ENCODE measurements at places on chromosomes 1 and 21.

DNA sequence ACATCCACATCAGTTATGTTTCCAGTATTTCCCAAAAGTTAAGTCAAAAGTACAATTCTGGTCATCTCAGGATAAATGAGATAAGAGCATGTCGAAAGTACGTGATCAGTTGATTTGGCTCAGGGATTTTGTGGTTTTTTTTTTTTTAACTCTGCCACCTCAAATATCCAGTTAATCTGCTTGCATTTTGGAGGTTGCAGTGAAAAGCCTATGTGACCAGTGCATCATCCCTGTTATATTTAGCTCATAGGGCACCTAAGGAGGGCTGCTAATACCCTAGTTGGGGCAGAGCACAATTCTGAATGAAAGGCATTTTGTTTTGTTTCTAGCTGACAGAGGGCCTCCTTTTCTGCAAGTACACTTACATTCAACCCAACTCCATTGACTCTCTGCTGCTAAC, 31.7 kb upstream of the RGS16 start:
- DNase-seq = no peak

GRCh38 chr1:92623187-92623778, 136.6 kb upstream of the GFI1 start:
- peak; percentile 34 for DNase-seq

- DNase-seq = peak; percentile 2
These were observed 21.4 kb downstream of the TGFB2 start for GRCh38 chr1:218366322-218367052.

GRCh38 chr1:20491178-20491577, 5.2 kb upstream of the CAMK2N1 start:
- DNase-seq = no peak

DNA sequence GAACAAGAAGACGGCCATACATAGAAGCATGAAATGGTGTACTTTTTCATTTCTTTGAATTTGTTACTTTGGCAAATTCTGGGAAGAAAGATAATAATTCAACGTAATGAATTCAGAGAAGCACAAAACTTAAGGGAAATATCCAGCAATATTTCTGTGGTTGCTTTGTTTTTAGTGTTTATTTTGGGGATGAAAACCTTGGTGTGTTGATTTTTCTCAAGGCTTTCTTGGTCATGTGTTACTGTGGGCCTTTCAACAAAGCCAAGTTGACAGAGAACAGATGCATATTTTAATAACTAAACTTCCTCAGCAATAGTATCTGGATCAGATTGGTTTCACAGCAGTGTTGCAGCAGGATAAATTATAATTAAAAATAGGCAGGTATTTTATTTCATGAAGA, 273.5 kb downstream of the GPR52 start:
- no peak for DNase-seq

GRCh38 chr21:32270748-32271147, 8.1 kb downstream of the MIS18A start:
- no peak for DNase-seq

- DNase-seq = no peak
These were observed 105.7 kb upstream of the COL6A1 start for GRCh38 chr21:45875881-45876280.

- DNase-seq = no peak
These were observed 58.2 kb downstream of the DNTTIP2 start for GRCh38 chr1:93820554-93821422.

DNA sequence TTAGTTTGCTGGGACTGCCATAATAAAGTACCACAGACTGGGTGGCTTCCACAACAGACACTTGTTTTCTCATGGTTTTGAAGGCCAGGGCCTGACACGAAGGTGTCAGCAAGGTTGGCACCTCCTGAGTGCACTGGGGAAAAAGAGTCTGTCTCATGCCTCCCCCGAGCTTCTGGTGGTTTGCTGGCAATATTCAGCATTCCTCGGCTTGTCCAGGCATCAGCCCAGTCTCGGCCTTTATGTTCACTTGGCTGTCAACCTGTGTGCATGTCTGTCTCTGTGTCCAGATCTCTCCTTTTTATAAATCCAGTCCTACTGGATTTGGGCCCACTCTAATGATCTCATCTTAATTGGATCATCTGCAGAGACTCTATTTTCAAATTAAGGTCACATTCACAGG, 72.6 kb downstream of the DOP1B start:
- no peak for DNase-seq

- DNase-seq = no peak
These were observed 3.1 kb downstream of the B3GALT6 start for GRCh38 chr1:1235016-1235744.

DNA sequence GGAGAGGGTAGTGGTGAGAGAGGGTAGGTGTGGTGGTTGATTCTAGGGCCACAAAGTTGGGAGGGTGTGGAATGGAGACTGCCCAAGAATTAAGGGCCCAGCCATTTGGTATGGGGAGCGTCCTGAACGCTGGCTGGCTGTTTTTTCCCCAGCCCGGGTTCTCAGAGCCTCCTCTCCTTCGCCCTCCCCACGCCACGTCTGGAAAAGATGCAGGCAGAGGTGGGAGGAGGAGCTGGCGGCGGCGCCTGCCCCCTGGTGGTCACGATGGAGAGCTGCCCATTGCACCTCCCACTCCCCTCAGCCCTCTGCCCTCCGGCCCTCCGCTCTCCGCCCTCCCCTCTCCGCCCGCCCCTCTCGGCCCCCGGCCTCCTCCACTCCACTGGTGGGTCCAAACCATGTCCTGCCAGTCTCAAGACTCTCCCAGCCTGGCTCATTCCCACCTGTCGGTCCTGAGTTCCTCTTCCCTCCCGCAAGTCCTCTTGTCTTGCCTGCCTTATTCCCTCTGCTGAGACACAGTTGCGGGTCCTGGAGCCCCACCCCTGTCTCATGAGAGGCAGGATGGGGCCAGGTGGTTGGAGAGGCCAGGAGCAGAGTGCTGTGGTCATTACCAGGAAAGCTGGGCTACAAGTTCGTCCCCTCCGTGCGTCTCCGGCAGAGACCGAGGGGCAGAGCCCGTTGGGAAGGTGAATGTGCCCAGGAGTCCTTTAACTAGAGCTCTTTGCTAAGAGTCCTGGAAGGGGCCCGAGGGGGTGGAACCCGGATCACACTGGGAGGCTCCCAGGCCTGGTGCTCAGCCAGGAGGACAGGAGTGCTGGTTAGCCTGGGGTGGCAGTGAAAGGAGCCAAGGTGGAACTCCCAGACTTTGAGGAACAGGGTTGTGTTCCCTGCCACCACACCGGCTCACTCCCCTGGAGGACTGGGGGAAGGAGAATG, 22.6 kb downstream of the ETNK2 start:
- peak; percentile 73 for DNase-seq

- peak; percentile 6 for DNase-seq
These were observed 529.5 kb downstream of the KCNT2 start for GRCh38 chr1:196078691-196079090.

GRCh38 chr1:20339811-20340457, 49.3 kb downstream of the VWA5B1 start:
- DNase-seq = no peak

DNA sequence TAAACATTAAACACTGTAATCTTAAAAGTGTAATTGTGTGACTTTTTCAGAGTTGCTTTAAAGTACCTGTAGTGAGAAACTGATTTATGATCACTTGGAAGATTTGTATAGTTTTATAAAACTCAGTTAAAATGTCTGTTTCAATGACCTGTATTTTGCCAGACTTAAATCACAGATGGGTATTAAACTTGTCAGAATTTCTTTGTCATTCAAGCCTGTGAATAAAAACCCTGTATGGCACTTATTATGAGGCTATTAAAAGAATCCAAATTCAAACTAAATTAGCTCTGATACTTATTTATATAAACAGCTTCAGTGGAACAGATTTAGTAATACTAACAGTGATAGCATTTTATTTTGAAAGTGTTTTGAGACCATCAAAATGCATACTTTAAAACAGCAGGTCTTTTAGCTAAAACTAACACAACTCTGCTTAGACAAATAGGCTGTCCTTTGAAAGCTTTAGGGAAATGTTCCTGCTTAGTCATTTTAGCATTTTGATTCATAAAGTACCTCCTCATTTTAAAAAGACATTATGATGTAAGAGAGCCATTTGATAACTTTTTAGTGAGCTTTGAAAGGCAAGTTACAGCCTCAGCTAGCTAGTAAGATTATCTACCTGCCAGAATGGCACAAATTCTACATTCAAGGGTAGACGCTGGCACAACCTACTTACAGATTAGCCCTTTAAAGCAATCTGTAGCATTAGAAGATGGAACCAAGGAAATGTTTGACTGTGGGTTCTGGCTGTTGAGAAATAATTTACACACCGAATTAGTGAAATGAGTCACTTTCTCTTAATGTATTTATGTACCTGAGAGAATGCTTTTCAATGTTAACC, 9.4 kb downstream of the SOD1 start:
- DNase-seq = no peak

GRCh38 chr1:185420588-185421081, 103.6 kb upstream of the IVNS1ABP start:
- no peak for DNase-seq

DNA sequence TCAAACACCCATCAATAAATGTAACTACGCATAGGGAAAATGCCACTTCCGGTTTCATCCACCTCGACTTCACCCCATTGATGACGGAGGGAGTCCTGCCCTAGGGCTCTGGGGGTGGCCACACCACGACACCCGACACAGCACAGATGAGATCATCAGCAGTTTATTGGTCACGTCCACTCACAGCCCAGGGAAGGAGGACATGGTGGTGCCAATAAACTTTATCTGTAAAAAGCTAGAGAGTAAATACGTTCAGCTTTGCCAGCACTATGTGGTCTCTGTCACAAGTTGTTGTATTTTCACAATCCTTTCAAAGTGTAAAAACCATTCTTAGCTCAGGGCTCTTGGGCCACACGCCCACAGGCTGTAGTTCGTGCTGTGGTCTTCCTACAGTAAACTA, 16.3 kb downstream of the SETD4 start:
- no peak for DNase-seq

DNA sequence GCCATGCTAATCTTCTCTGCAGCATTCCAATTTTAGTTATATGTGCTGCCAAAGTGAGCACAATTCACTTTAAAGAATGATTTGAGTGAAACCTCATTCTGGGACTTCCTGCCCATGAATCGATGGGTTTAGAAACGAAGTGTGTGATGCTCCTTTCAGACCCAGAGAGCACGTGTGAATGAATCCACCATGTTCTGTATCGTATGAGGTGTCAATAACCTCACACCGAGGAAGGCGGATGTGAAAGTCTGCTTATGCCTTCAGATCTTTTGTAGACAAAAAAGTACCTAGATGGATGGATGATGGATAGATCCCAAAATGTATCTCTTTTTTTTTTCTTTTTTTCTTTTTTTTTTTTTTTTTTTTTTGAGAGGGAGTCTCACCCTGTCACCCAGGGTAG, 13.8 kb downstream of the UBASH3A start:
- DNase-seq = no peak

DNA sequence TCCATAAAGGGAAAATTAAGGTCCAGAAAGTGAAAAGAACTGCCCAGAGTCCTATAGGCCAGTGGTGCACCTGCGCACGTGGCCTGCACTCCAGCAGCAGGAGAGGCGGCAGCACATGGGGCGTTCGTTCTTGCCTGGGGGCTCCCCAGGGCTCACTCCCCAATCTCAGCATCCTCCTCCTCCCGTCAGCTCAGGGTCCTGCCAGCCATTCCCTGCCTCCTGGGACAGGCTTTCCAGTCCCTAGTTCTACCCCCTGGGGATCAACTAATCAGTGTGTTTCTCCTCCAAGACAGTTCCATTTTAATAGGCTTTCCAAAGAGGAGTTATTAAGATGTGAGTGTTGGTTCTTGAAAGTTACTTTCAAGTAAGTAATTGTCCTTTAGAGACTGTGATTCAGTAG, 1.2 kb upstream of the A3GALT2 start:
- no peak for DNase-seq

- no peak for DNase-seq
These were observed 184.9 kb downstream of the ZC3H11B start for GRCh38 chr1:219427989-219428388.

DNA sequence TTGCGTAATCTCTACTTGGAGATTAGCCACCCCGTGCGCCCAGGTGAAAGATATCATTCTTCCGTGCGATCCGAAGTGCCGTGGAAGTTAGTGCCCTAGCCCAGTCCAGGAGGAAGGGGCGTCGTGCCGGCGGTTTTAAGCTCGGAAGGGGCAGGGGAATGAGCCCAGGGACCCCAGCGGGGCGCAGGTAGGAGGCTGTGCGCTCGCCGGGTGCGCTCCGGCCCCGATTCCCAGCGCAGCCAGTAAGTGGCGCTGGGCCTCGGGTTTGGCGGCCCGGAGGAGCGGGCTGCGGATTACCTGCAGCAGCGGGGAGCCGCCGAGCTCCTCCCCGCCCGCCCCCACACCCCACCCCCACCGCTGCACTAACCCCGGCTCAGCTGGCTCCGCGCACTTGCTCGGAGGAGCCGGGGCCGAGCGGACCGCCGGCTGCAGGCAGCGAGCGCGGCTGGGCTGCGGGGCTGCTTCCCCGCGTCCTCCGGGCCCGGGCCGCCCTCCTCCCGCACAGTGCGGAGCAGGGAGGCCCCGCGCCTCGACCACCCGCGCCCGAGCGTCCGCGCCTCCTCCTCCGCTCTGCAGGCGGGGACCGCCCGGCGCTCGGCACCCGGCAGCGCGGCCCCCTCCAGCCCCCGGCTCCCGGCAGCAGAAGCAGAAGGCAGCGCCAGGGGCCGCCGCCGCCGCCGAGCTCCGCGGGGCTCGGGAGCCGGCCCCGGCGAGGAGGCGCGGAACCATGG, at the start of gene RYR2:
Gene RYR2 (plus strand): TSS at position 390 of the 731 bp plus-strand sequence. CDS start 338 bp downstream, at position 728.
- no peak for DNase-seq

DNA sequence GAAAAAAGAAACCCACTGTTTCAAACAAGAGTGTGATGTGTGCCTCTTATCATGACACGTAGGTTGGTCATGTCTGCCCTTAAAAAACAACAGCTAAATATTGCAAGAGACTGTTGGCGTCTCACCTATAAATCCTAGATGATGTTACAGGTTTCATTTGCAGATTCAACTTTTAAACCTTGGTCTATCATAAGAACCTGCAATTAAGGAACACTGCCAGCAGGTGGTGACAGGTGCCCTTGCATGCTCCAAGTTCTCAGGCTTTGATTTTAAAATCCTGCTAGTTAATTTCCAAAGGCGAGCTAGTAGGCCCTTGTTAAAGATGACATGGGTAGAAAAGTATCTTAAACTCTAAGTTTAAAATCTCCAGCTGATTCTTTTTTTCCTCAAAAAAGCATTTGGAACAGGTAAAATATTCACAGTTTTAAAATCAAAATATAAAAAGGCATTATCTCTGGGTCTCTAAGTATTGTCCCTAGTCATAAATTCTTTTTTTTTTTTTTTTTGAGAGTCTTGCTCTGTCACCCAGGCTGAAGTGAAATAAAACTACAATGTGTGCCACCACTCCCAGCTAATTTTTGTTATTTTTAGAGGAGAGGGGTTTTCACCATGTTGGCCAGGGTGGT, 39.1 kb downstream of the CLSTN1 start:
- peak; percentile 47 for DNase-seq

- DNase-seq = no peak
These were observed 56.5 kb downstream of the SDC3 start for GRCh38 chr1:30852026-30852425.

DNA sequence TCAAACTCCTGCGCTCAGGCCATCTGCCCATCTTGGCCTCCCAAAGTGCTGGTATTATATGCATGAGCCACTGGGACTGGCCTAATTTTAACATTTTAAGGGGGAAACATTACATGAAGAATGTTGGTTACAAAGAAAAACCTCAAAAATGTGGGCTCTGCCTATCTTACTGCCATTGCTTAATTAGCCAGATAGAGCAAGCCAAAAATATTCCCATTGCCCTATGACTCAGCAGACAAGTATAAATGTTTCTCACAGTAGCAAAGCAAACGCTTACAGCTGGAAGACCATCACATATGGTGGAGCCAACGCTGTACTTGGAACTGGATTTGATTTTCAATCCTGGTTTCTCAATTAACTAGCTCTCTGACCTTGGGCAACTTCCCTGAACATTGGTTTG, 502.0 kb downstream of the SMYD3 start:
- peak; percentile 97 for DNase-seq

- DNase-seq = peak; percentile 5
These were observed 67.9 kb downstream of the CACNA1E start for GRCh38 chr1:181551249-181551648.

All from fibroblast of skin of scalp (primary cell).